ENCODE measurements at places on chromosomes 2 and 18.

- DNase-seq = no peak
These were observed 1441.9 kb upstream of the ZEB2 start for GRCh38 chr2:145961846-145962245.

DNA sequence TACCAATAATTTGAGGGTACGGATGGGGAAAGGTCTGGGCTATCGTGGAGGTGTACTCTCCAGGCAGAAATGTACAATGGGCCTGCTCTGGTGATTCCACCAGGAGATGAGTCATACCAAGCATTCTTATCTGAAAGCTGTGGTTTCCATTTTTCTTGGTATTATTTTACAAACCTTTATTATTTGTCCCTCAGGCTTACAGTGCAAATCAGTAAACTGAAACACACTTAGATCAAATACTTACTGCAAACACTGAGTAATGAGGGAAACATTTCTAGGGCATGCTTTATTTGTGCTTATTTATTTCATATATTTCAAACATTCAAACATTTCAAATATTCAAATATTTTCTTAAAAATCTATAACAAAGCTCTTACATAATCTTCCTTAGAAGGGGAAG is 319.8 kb downstream of the RND3 start:
- DNase-seq = no peak

DNA sequence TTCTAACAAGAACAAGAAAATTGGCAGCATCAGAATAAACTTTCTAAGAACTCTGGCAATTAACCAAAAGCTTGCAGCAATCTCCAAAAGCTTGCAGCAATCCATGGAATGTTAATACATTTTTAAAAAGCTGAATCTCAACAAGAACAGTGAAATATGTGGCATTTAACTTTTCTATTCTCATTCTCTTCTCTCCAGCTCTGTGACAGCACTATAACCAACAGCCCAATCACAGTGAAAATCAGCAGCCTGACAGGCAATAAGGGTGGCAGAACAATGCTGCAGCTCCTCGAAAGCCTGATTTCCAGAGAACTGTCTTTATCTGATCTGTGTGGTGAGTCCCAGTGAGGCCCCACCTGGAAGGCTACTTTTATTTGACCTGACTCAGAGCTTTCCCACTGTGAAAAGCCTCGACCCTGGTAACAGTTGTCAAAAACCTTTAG is 60.0 kb downstream of the TMEM131 start:
- DNase-seq = no peak

DNA sequence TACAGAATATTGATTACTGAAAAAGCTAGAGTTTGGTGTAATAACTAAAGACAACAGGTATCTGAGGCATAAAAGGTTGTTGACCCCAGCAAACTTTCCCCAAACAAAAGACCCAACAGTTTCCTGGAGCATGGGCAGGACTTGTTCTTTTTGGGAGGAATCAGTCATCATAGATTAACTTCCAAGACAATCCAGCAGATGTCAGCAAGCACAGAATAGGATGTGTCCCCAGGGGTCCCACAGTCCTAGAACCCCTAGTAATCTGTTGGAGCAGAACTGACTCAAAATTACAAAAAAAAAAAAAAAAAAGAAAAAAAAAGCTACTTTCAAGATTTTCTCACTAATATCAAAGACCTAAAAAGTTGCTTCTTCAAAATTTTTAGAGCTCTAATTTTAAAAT is 564.7 kb upstream of the SLC39A10 start:
- no peak for DNase-seq

- no peak for DNase-seq
These were observed 242.0 kb downstream of the CMPK2 start for GRCh38 chr2:6623746-6624145.

DNA sequence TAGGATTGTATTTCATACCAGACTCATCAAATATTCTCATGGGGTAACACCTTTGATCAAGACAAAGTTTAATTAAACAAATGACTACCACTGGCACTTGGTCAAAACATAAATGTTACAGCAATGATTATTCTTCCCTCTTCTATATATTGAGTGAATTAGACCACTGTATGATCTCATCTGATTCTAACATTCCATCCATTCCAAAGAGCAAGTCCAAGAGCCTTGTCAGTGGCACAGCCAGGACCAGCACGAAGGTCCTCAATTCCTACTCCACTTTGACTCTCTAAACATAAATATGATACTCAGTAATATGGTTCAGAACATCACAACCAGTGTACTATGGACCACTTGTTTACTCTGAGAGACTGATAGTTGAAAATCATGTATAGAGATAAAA is 86.4 kb downstream of the AP1S3 start:
- DNase-seq = no peak

GRCh38 chr2:104412384-104412783 is 441.5 kb upstream of the POU3F3 start:
- no peak for DNase-seq
